ENCODE measurements at places on chromosomes 7 and 10.

DNA sequence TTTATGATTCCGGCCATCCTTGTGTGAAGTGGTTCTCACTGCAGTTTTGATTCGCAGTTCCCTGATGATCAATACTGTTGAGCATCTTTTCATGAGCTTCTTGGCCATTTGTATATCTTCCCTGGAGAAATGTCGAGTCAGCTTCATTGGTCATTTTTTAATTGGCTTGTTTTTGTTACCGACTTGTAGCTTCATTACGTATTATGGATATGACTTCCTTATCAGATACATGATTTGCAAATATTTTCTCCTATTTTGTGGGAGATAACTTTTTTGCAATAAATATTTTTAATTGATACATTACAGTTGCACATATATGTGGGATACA is 27.4 kb upstream of the TPK1 start:
- DNase-seq, result no peak

DNA sequence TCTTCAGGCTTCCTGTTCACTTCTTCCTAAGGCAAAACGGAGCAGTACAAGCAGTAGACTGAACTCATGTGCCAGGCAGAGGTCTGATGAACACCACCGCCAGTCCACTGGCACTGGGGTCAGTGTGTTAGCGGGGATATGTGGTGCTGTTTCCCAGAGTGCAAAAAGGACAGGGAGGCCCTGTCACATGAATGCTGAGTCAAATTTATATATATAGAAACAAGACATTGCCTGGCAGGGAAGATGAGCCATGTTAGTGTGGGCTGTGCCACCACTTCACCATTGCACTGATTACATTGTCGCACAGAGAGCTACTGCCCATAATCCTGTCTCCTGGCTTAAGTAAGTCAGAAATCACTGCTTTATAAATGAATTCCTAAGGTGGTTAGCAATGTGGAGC is 122.2 kb upstream of the AMPH start:
- no peak for DNase-seq

GRCh38 chr10:10462151-10462941 is 555.3 kb upstream of the CELF2 start:
- DNase-seq, result no peak

DNA sequence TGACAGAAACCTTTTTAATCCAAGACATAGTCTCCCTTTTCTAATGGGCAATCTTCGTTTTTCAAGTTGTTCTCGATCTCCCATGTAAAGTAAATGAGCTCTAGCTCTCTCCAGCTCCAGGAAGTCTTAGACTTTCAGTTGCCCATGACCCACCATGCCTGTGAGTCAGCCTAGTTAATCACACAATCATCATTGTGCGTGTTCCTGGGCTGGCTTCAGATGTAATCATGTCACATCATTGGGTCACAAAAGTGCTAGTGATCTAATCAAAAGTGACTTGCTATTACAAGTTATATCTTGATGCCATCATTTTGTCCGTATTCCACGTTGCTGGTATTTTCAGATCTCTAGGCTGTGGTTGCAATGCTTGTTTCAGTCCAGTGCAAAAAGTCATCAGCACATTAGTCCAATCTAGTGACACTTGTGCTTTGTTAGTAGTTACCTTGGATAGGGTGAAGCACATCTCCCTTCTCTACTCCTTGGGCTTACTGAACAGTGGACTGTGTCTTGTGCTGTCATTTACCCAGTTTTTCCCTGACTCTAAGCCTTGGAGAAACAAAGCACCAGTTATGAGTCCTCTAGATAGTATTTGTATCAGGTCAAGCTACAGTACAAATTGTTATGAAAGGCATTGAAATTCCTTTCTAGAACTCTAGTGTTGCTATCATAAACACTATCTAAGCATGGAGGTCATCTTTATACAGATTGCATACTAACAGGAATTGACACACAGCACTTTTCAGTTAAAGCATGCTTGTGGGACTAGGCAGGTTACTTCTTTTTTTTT is 316.6 kb downstream of the GFRA1 start:
- DNase-seq, result no peak

DNA sequence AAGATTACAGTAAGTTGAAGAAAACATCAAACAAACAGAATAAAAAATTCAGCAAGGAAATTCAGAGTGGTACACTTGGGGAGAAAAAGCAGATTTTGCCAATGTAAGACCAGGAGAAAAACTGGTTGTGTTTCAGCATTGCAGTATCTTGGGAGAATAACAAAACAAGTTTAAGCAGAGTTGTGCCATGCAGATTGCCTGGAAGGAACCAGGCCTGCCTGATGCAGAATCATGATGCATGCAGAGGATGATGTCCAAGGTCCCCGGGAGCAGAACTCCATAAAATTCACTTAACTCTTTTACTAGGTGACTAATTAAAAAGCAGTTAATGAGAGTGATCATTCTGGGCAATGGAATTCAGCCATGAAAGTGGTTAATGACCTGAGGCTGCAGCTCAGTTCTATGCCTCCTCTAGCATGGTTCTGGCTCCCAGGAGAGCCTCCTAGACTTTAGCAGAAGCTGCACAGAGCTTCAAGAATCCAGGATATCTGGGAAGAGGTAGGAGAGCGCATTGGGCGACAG is 379.7 kb upstream of the C7orf33 start:
- DNase-seq, result no peak

DNA sequence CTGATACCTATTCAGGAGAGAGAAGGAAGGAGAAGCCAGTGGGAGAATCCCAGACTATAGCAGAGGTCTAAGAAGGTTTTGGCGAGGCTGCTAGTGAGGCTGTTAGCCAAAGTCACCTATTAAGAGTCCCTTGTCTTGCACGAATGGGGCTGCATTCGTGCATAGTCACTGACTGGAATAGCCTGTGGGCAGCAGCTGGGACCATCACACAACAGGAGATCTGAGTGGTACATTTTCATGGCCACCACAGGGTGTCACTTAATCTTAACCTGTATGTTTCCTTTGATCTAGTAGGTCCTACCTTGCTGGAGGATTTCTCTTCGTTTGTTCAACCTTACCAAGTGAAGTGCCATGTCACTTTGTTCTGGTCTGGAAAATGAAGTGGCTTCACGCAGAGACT is 319.9 kb downstream of the BMPER start:
- DNase-seq, result no peak

GRCh38 chr7:23468526-23469149 is 1.7 kb downstream of the IGF2BP3 start:
- no peak for DNase-seq

- no peak for DNase-seq
Measured at GRCh38 chr10:121316432-121316831, 281.8 kb downstream of the FGFR2 start.

DNA sequence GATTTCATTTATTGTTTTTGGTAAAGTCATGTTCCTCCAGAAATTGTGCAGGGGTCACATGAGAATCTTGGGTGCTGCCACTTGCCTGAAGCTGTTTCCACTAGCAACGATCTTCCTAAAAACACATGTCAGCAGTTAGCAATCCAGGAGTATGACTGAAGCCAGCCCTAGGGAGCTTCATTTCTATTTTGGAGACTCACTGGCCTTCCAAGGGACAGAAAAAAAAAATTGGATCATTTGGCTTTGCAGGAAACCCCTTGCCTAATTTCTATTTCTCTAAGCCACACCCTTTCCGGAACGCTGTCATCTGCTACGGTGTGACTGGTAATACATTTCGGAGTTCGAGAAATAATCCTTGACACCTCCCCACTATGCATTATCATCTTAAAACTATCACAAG is 204.7 kb downstream of the TAX1BP1 start:
- DNase-seq, result no peak

GRCh38 chr7:7779888-7780287 is 61.5 kb upstream of the RPA3 start:
- no peak for DNase-seq

DNA sequence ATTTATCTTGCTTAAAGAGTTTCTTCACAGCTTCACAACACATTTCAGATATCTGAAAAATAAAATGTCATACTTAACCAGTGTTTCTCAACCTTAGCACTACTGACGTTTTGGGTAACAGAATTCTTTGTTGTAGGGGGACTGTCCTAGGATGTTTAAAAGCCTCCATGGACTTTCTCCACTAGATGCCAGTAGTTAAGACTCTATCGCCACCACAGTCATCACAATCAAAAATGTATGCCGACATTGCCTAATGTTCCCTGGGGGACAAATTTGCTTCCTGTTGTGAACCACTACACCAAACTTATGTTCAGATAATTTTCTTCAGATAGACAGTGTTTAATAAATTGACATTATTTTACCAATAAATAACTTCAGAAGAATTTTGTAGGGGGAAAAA is 13.4 kb downstream of the NOC3L start:
- DNase-seq, result no peak

DNA sequence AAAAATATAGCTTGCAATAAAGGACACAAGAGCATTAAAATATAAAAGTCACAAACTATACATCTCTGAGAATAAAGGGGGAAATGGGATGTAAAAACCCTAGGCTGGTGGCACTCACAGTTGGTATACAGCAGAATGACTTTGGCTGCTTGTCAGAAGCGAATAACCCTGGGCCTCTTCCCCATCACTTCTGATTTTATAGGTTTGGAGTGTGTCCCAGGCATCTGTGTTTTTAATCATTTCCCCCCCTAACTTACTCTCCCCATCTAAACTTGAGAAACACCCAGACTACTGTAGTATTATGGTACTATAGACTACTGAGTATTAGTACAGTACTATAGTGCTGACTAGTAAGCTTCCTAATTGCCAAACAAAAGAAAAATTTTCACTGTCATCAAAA is 1.8 kb upstream of the RPA3 start:
- no peak for DNase-seq

GRCh38 chr10:91367558-91367957 is 42.6 kb upstream of the HECTD2 start:
- DNase-seq, result no peak
